ENCODE measurements at places on chromosomes 7 and 10. TPM values are rescaled to one million over a fixed set of nuclear protein-coding genes. Genes with fewer than 3 reads are reported as not detected.
A peak's percentile ranks its signal among the peaks of the same experiment; 100 is the strongest.

DNA sequence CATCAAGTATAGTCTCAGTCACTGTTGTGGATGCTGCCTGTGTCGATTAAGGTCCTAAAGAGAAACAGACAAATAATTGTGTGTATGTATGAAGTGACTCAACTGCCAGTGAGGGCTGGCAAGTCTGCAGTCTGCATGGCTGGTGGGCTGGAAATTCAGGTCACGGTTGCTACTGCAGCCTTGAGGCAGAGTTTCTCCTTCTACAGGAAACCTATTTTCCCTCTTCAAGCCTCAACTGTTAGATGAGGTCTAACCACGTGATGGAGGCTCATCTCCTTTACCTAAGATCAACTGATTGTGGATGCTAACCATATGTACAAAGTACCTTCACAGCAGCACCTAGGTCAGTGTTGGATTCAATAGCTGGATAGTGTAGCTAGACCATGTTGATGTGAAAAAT lies 29.9 kb downstream of the MBL2 start:
- no peak for DNase-seq

GRCh38 chr10:25552283-25552919 lies 377.6 kb downstream of the GPR158 start:
- DNase-seq: no peak

DNA sequence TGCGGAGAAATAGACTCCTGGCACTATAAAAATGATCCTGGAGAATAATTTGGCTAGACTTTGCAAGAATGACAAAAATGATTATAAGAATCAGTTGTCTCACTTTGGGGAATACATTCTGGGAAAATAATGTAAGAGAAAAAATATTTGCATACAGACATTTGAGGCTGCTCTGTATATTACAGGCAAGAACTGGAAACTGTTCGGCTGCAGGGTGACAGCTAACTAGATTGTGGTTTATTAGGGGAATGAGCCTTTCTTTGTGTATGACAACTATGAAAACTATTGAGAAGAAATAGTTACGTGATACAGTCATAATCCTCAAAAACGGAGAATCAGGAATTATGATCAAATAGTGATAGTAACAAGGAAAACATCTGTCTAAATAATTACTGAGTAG lies 8.6 kb downstream of the TRIM56 start:
- no peak for DNase-seq

GRCh38 chr10:35213699-35214098 lies 87.1 kb downstream of the CREM start:
- DNase-seq: no peak

DNA sequence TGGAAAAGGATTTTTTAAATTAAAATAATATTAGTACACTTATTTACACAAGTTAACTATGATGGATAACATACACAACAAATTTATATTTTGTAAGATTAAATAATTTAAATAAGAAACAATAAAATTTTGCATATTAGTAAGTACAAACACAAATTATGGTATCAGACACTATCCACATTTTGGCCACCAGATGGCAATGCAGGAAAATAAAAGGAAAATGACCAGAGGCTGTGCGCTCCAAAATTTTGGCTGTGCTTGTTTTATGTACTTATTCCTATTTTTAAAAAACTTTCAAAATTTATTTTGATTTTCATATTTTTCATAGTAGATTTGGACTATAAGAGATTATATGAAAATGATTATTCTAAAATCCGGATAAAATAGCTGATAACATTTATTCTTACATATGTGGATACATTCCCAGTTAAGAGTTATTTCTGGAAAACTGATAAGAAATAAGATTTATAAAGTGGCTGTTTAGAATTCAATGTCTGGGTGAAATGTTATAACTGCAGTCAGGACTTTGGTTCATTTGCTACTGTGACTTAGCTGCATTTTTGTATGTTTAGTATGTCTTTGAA lies 274.7 kb upstream of the HGF start:
- peak; percentile 50 for DNase-seq

DNA sequence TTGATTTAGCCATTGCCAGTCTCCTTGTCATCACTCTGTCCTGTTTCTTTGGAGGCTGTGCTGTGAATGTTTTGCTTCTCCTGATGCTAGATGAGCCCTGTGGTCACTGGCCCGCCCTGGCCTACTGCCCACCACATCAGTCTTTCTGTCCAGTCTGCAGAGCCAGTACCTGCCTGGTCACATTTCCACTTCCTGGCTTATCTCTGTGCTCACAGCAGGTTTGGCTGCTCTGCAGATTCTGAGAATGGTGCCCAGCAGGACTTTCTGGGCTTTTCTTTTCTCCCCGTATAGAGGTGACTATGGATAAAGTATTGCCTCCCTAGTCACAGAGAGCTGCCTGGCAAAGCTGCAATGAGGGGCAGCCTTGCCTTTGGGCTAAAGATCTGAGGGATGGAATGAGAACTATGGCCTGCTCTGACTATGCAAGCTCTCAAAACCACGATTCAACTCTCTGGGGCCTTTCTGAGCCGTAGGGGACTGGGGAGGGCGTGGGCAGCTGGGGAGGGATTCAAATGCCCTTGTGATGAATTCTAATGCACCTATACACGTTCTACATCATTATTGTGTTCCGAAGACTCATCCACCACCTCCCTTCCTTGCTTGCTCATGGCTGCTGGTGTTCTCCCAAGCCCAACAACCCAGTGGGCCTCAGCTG lies 410.4 kb upstream of the NPVF start:
- DNase-seq: no peak

DNA sequence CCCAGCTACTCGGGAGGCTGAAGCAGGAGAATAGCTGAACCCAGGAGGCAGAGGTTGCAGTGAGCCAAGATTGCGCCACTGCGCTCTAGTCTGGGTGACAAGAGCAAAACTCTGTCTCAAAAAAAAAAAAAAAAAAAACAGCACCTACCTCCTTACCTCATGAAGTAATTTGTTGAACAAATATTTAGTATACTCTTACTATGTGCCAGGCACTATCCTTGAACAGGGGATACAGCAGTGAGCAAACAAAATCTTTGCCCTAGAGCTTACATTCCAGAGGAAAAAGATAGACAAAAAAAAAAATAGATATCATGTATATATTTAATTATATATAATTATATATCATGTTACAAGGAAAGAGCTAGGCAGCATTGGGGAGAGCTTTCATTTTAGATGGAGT lies 36.4 kb upstream of the HERPUD2 start:
- no peak for DNase-seq

DNA sequence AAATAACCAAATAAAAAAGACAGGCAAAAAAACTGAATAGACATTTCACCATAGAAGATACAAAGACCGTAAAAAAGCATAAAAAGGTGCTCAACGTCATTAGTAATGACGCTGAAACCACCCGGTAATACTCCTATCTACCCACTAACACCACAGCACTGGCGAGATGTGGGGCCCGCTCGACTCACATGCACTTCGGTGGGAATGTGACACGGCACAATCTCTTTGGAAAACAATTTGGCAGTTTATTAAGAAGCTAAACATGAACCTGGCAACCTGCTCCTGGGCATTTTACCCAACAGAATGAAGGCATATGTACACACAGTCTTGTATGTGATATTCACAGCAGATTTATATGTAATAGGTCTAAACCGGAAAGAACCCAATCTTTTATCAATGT lies 42.8 kb upstream of the NCAPG2 start:
- no peak for DNase-seq

DNA sequence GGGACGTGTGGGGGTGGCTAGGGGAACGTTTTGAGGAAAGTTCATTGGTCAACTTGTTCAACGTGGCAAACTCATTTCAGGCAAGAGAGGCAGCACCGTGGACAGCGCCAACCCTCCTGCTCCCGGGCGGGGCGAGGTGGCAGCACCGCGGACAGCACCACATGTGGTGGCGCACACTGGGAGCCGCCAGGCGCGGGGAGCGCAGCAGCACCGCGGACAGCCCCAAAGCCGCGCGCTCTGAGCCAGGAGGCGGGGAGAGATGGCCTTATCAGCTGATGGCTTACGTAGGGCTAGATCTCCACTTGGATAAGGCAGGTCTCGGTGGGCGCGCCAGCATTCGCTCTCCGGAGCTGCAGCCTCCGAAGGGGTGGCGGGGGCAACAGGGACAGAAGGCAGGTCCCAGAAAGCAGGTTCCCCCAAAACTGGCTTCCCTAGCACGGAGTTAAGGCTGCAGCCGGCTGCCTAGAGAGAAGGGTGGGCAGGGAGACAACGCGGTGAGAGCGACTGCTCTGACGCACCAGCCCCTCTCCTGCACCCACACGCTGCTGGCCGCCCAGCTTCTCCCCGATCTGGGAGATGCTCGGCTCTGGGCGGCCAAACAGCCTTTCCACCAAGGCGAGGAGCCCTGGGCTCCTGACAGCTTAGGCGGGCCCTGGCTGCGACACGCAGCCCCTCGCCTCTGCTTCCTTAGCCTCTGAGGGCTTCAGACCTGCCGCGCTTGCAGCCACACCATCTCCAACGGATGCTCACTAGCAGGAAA lies at the start of gene HTR5A:
HTR5A (plus strand) TSS at position 333 of the 760 bp plus-strand sequence. CDS start 576 bp downstream, outside the sequence.
- peak; percentile 91 for DNase-seq

Gene ITPRID1
- not detected for polyA plus RNA-seq

DNA sequence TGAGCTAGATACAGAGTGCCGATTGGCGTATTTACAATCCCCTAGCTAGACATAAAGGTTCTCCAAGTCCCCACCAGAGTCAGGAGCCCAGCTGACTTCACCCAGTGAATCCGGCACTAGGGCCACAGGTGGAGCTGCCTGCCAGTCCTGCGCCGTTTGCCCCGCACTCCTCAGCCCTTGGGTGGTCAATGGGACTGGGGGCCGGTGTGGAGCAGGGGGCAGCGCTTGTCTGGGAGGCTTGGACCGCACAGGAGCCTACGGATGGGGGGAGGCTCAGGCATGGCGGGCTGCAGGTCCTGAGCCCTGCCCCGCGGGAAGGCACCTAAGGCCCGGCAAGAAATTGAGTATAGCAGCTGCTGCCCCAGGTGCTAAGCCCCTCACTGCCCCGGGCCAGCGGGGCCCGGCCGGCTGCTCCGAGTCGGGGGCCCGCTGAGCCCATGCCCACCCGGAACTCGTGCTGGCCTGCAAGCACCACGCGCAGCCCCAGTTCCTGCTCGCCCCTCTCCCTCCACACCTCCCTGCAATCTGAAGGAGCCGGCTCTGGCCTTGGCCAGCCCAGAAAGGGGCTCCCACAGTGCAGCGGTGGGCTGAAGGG lies 1113.8 kb upstream of the LRRTM3 start:
- no peak for DNase-seq

DNA sequence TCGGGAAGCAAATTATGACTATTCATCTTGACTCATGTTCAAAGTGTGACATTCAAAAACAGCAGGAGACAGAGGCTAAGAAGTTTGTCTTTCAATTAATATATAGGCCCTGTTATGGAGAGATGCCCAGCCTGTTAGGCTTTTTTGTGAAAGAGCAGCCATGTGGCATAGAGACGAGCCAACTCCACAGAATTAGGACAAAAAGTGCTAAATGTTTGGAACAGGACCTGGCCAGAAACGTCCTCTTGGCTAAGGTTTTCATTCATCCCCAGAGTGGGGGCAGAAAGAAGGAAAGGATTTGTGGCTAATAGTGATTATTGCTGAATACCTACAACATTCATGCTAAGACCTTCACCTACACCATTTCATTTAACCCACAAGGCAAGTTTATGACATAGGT lies 324.7 kb upstream of the NPVF start:
- no peak for DNase-seq

Gene DNAJC12
- 11.8 TPM for polyA plus RNA-seq

GRCh38 chr7:72297636-72298035 lies 114.5 kb downstream of the CALN1 start:
- DNase-seq: no peak

DNA sequence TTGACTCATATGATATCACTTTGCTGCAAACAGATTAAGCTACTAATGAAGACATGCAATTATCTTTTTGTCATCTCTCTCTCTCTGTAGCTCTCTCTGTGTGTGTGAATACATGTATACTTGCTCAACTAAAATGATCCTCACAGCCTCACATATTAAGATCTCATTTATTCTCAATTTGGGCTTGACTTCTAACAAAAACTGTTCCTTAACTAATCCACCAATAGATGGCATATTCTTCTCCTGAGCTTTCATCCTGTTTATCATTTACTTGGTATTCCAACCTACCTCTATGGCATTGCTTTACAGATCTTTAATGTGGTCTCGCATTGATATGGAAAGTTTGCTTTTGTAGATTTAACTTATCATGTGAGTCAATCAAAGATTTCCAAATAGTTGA lies 540.4 kb downstream of the CNTNAP2 start:
- DNase-seq: no peak

GRCh38 chr10:76265441-76266113 lies 834.2 kb downstream of the LRMDA start:
- no peak for DNase-seq

DNA sequence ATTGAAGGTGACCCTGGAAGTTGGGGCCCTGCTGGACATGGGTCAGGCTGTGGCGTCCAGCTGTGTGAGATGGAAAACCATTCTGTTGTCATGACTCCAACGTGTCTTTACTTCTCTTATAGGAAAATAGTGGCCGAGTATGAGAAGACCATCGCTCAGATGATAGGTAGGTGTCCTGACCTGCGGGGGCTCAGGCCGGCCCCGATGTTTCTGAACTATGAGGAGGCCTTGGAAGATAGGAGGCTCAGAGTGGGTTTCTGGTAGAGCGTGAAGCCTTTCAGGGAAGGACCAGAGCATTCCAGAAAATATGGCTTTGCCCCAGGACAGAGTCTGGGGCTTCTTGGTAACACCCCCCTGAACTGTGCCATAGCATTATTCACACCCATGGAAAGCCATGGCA lies 29.3 kb upstream of the BTBD16 start:
- DNase-seq: no peak

DNA sequence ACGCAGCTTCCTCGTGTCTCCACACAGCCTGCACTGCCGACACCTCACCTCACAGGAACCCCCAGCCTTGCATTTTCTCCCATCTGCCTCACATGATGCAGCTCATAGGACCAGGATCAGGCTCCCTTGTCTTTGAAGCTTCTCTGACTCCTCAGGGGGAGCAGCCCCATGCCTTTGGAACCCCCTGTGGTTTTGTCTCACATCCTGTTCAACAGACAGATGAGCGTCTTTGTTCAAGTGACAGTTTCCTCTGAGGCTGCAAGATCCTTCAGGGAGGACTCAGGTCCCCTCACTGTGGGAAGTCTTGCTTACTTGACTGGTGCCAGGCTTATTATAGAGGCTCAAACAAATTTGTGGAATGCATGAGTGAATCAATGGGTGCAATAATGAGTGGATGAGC lies 667.1 kb downstream of the INHBA start:
- no peak for DNase-seq

DNA sequence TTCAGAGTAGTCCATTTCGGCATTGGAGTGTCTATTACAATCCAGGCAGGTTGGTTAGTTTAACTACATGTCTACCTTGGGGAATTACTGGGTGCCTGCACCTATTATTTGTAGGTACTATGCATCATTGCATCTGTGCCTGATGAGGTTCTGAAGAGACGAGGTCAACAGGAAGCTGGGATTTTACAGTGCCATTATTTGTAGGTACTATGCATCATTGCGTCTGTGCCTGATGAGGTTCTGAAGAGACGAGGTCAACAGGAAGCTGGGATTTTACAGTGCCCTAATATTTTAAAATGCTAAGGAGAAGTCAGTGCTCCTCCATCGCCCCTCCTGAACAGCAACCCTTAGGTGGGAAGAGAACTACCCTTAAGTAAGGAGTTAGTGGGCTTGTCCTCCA lies 41.7 kb downstream of the NPY start:
- DNase-seq: no peak

- no peak for DNase-seq
These were observed 411.1 kb upstream of the MBL2 start for GRCh38 chr10:53183733-53184132.

- no peak for DNase-seq
These were observed 424.0 kb downstream of the EXOC4 start for GRCh38 chr7:133676805-133677370.

- DNase-seq: no peak
These were observed 194.0 kb downstream of the HECW1 start for GRCh38 chr7:43306404-43306803.

- DNase-seq: no peak
These were observed 290.6 kb upstream of the SMIM30 start for GRCh38 chr7:113408999-113409398.
